ENCODE measurements at places on chromosomes 12 and 14.

GRCh38 chr14:104739546-104740516 lies 13.1 kb upstream of the SIVA1 start:
- H3K4me1 ChIP-seq: no peaks in the 10 kb centered on the region
- H3K27me3 ChIP-seq: no peaks in the 10 kb centered on the region
- no peaks in the 10 kb centered on the region for H3K36me3 ChIP-seq
- no peak for DNase-seq
- H3K4me3 ChIP-seq: no peak overlapping the region

GRCh38 chr12:52850681-52851080 lies 1.9 kb upstream of the KRT78 start:
- no peaks in the 10 kb centered on the region for H3K4me1 ChIP-seq
- H3K27me3 ChIP-seq: no peaks in the 10 kb centered on the region
- H3K4me3 ChIP-seq: no peak overlapping the region

- H3K27ac ChIP-seq: peak overlapping the region; percentile 89
- H3K4me1 ChIP-seq: no peaks in the 10 kb centered on the region
- H3K4me3 ChIP-seq: peak overlapping the region; percentile 75
- peak; percentile 20 for DNase-seq
- no peaks in the 10 kb centered on the region for H3K36me3 ChIP-seq
Observed at GRCh38 chr12:120468821-120469449, 613 bp downstream of the SRSF9 start.

DNA sequence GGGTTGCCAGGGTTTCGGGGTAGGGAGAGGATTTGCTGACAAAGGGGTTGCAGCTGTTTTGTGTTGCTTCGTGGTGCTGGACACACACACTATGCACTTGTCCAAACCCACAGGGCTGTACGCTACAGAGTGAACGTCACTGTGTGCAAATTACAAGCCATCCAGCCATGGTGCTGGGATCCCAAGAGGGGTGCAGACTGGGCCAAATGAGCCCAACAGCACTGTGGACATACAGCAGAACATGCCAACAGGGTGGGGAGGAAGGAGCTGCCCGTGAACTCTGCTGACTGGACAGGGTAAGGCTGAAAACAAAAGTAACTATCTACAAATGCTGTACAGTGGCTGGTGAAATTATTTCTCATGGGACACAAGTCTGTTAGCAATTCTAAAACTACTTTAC lies 25.2 kb downstream of the POLE start:
- H3K4me3 ChIP-seq: no peak overlapping the region
- no peak overlapping the region for H3K27ac ChIP-seq
- H3K36me3 ChIP-seq: no peaks in the 10 kb centered on the region
- no peak for DNase-seq
- no peaks in the 10 kb centered on the region for H3K27me3 ChIP-seq

- H3K4me1 ChIP-seq: no peaks in the 10 kb centered on the region
- DNase-seq: no peak
- H3K27me3 ChIP-seq: no peaks in the 10 kb centered on the region
- no peaks in the 10 kb centered on the region for H3K36me3 ChIP-seq
- no peak overlapping the region for H3K4me3 ChIP-seq
Observed at GRCh38 chr12:98295681-98296080, 219.7 kb upstream of the TMPO start.

GRCh38 chr12:15605881-15606590 lies 183.2 kb downstream of the EPS8 start:
- DNase-seq: no peak
- H3K4me3 ChIP-seq: no peak overlapping the region
- no peaks in the 10 kb centered on the region for H3K36me3 ChIP-seq
- no peak overlapping the region for H3K27ac ChIP-seq
- H3K4me1 ChIP-seq: no peaks in the 10 kb centered on the region

- no peaks in the 10 kb centered on the region for H3K4me1 ChIP-seq
Observed at GRCh38 chr14:95121911-95122620, 35.3 kb downstream of the DICER1 start.

DNA sequence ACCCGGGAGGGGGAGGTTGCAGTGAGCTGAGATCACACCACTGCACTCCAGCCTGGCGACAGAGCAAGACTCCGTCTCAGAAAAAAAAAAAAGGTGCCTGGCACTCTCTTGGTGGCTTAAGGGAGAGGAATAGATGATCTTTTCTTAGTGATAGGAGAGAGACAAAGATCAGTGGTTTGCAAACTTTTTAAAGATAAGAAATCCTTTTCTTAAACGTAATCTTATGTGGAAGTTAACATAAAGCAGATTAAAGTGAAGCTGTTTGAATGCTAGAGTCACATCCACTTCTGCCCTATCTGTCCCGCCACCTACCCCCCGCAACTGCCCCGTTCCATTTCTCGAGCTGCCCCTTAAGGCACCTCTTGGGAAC lies 6.3 kb upstream of the NINJ2 start:
- no peak overlapping the region for H3K4me3 ChIP-seq
- H3K36me3 ChIP-seq: no peaks in the 10 kb centered on the region
- no peaks in the 10 kb centered on the region for H3K4me1 ChIP-seq
- H3K27ac ChIP-seq: no peak overlapping the region

- no peaks in the 10 kb centered on the region for H3K4me1 ChIP-seq
- H3K27ac ChIP-seq: no peak overlapping the region
- DNase-seq: no peak
- H3K27me3 ChIP-seq: no peaks in the 10 kb centered on the region
- H3K4me3 ChIP-seq: no peak overlapping the region
Observed at GRCh38 chr12:112160611-112161010, 35.3 kb downstream of the TRAFD1 start.

DNA sequence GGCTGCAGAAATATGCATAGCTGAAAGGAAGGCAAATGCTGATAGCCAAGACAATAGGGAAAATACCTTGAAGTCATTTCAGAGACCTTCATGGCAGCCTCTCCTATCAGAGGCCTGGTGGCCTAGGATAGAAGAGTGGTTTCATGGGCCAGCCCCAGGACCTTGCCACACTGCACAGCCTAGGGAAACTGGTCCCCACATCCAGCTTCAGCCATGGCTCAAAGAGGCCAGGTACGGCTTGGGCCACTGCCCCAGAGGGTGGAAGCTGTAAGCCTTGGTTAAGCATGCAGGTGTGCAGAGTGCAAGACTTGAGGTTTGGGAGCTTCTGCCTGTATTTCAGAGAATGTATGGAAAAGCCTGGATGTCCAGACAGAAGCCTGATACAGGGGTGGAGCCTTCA lies 101.0 kb upstream of the KITLG start:
- no peak overlapping the region for H3K27ac ChIP-seq
- H3K36me3 ChIP-seq: no peaks in the 10 kb centered on the region
- no peaks in the 10 kb centered on the region for H3K27me3 ChIP-seq
- no peak overlapping the region for H3K4me3 ChIP-seq
- no peaks in the 10 kb centered on the region for H3K4me1 ChIP-seq

- no peaks in the 10 kb centered on the region for H3K4me1 ChIP-seq
- no peaks in the 10 kb centered on the region for H3K36me3 ChIP-seq
- no peak overlapping the region for H3K4me3 ChIP-seq
- DNase-seq: no peak
- no peaks in the 10 kb centered on the region for H3K27me3 ChIP-seq
- H3K27ac ChIP-seq: no peak overlapping the region
Observed at GRCh38 chr12:114799574-114800487, 115.9 kb upstream of the TBX3 start.

GRCh38 chr14:100611811-100612480 lies 24.7 kb upstream of the BEGAIN start:
- H3K4me3 ChIP-seq: no peak overlapping the region
- H3K36me3 ChIP-seq: no peaks in the 10 kb centered on the region
- H3K4me1 ChIP-seq: no peaks in the 10 kb centered on the region
- no peak for DNase-seq

- DNase-seq: no peak
- no peak overlapping the region for H3K4me3 ChIP-seq
- no peak overlapping the region for H3K27ac ChIP-seq
- H3K36me3 ChIP-seq: no peaks in the 10 kb centered on the region
Observed at GRCh38 chr14:101129521-101130167, 226.1 kb upstream of the RTL1 start.

- no peaks in the 10 kb centered on the region for H3K27me3 ChIP-seq
- DNase-seq: no peak
Observed at GRCh38 chr14:28651148-28651547, 115.4 kb upstream of the FOXG1 start.

DNA sequence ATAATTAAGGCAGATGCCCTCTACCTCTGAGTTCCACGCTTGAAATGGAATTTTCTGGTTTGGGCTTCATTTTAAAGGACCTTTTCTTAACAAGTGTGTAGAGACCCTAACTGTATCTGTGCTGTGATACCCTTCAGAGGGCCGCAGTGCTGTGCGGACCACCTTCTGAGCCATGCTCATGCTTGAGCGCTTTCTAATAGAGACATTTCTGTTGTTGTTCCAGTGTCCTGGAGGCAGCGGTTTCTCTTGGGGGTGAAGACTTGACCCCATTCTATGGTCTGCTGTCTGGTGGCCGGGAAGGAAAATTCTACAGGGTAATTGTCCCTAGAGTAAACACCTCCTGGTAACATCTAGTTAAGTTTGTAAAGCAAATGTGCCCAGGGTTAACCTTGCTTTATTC lies 46.7 kb upstream of the BCL7A start:
- no peak overlapping the region for H3K27ac ChIP-seq
- H3K27me3 ChIP-seq: no peaks in the 10 kb centered on the region
- no peaks in the 10 kb centered on the region for H3K36me3 ChIP-seq

- H3K4me3 ChIP-seq: no peak overlapping the region
- no peak overlapping the region for H3K27ac ChIP-seq
- DNase-seq: no peak
- H3K36me3 ChIP-seq: no peaks in the 10 kb centered on the region
- H3K4me1 ChIP-seq: no peaks in the 10 kb centered on the region
Observed at GRCh38 chr14:53004976-53005375, 54.1 kb upstream of the FERMT2 start.

GRCh38 chr12:85823436-85824180 lies 12.6 kb downstream of the RASSF9 start:
- DNase-seq: no peak
- H3K4me3 ChIP-seq: no peak overlapping the region
- H3K27ac ChIP-seq: no peak overlapping the region
- H3K27me3 ChIP-seq: no peaks in the 10 kb centered on the region
- no peaks in the 10 kb centered on the region for H3K36me3 ChIP-seq

- H3K36me3 ChIP-seq: no peaks in the 10 kb centered on the region
- H3K27me3 ChIP-seq: no peaks in the 10 kb centered on the region
- H3K27ac ChIP-seq: peak overlapping the region; percentile 21
- no peak for DNase-seq
- no peak overlapping the region for H3K4me3 ChIP-seq
- H3K4me1 ChIP-seq: no peaks in the 10 kb centered on the region
Observed at GRCh38 chr12:92047393-92047826, 98.2 kb downstream of the BTG1 start.

- DNase-seq: no peak
- no peaks in the 10 kb centered on the region for H3K4me1 ChIP-seq
- no peaks in the 10 kb centered on the region for H3K27me3 ChIP-seq
- H3K4me3 ChIP-seq: no peak overlapping the region
- no peak overlapping the region for H3K27ac ChIP-seq
Observed at GRCh38 chr12:52266514-52266913, 7.9 kb upstream of the KRT86 start.

GRCh38 chr12:57000393-57000792 lies 6.0 kb downstream of the ZBTB39 start:
- H3K4me3 ChIP-seq: no peak overlapping the region
- no peaks in the 10 kb centered on the region for H3K36me3 ChIP-seq
- H3K27ac ChIP-seq: no peak overlapping the region
- H3K4me1 ChIP-seq: no peaks in the 10 kb centered on the region
- H3K27me3 ChIP-seq: no peaks in the 10 kb centered on the region
- no peak for DNase-seq

DNA sequence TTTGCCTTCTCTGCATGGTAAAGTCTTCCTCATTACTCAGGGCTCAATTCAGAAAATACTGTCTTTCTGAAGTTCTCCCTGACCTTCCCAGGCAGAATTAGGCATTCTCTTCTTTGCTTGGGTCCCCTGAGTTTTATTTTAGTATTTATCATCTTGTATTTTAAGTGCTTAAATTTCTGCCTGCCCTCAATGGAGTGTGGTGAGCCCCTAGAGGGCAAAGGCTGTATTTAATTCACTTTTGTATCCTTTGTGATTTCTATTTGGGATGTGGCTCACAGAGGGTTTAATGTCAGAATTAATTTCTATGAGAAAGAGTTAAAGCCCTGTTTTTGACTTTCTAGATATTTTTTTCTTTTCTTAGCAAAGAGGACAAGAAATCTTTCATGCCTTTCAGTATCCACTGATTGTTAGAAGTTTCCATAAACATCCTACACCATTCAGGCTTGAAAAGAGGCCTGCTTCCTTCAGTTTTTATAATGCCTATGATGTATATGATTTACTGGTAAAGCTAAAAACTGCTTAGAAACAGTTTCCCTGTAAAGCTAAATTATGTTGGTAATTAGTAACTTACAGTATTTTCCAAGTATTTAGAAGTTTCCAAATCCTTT lies 55.6 kb upstream of the PTPRB start:
- no peak for DNase-seq
- H3K27ac ChIP-seq: peak overlapping the region; percentile 60
- H3K4me1 ChIP-seq: no peaks in the 10 kb centered on the region

GRCh38 chr14:97854918-97855317 lies 1057.7 kb downstream of the VRK1 start:
- H3K4me3 ChIP-seq: no peak overlapping the region
- no peaks in the 10 kb centered on the region for H3K4me1 ChIP-seq
- no peaks in the 10 kb centered on the region for H3K36me3 ChIP-seq
- no peak for DNase-seq
- H3K27me3 ChIP-seq: no peaks in the 10 kb centered on the region

DNA sequence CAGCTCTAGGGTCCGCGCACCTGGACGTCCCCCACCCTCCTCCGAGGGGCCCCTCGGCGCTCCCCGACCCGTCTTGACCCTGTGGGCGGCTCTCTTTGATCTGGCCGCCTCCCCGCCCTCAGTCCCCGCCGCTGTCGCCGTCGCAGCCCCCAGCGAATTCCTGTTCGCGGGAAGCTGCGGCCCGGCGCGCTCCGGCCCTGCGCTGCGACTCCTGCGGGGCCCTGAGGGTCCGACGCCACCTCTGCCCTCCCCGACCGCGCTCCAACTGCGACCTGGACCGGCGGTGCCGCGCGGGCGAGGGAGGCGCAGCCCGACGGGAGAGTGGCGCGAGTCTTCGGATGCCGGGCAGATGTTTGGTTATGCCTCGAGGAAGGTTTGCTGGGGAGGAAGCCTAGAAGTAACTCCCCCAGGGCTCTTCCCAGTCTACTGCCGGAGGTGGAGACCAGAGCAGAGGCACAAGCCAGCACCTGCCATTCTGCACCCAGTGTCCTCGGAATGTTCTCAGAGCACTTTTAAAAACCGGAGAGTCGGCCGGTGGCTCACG lies 440 bp upstream of the ISM2 start:
- peak overlapping the region; percentile 44 for H3K4me3 ChIP-seq
- H3K4me1 ChIP-seq: no peaks in the 10 kb centered on the region
- no peak overlapping the region for H3K27ac ChIP-seq
- no peaks in the 10 kb centered on the region for H3K27me3 ChIP-seq

DNA sequence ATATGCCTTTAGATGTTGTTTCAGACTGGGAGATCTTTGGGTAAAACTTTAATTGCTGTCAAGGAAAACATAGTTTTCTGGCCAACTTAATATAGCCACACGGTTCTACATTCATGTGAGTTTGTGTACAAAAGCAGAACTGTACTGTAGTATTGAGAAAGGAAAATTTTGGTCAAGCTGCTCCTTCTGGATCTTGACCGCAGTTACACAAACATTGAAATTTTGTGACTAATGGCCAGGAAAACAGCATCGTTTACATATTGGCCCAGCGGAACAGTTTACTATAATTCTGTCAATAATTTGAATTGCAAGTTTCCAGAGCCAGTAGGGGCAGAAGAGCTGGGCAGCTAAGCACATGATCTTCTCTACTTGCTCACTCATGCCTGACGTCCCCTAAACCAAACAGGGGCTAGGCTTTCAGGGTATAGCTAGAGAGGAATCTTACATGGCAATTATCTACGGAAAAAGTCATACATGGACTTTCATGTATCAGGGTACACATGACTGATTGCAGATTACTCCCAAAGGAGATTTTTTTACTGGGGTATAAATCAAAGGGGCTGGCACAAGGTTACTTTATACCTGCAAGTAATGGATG lies 11.4 kb upstream of the ART4 start:
- no peak for DNase-seq
- H3K27ac ChIP-seq: peak overlapping the region; percentile 52
- H3K4me1 ChIP-seq: no peaks in the 10 kb centered on the region
- no peak overlapping the region for H3K4me3 ChIP-seq
